Placental epithelial cell (primary cell): ENCODE measurements at places on chromosomes 6 and 20. TPM values are rescaled to one million over a fixed set of nuclear protein-coding genes. Genes with fewer than 3 reads are reported as not detected.

GTF3C6 gene
- 22.0 and 23.4 TPM in 2 replicates for total RNA-seq

MYCT1 gene
- not detected in 2 replicates for total RNA-seq

GSTA2 gene
- not detected in 2 replicates for total RNA-seq

FKBP1C gene
- total RNA-seq, result 1.2 and 2.0 TPM in 2 replicates

HTR1E gene
- under 0.01 TPM in 1 of 2 replicates, not detected in the other for total RNA-seq

FILIP1 gene
- total RNA-seq, result under 0.01 TPM in 2 replicates

SMIM26 gene
- 57.6 and 66.7 TPM in 2 replicates for total RNA-seq

MAS1 gene
- total RNA-seq, result not detected in 2 replicates

TDRD6 gene
- under 0.01 TPM in 2 replicates for total RNA-seq

EYS gene
- not detected in 2 replicates for total RNA-seq

PROKR2 gene
- not detected in 2 replicates for total RNA-seq

PRRC2A gene
- 56.5 and 78.9 TPM in 2 replicates for total RNA-seq

MOG gene
- not detected in 2 replicates for total RNA-seq

MICA gene
- 28.3 and 31.0 TPM in 2 replicates for total RNA-seq

FOXA2 gene
- total RNA-seq, result not detected in 2 replicates

ADGRF5 gene
- 6.7 and 13.7 TPM in 2 replicates for total RNA-seq

BMP6 gene
- 0.39 and 2.1 TPM in 2 replicates for total RNA-seq

ALDH8A1 gene
- 0.11 and 1.6 TPM in 2 replicates for total RNA-seq

DDX43 gene
- 1.6 and 2.7 TPM in 2 replicates for total RNA-seq

OR12D3 gene
- total RNA-seq, result not detected in 2 replicates

IRF4 gene
- total RNA-seq, result 0.11 and 1.2 TPM in 2 replicates

DEF6 gene
- 10.1 and 15.3 TPM in 2 replicates for total RNA-seq

EEF1A2 gene
- 1.8 and 11.0 TPM in 2 replicates for total RNA-seq

COX7A2 gene
- 75.0 and 228 TPM in 2 replicates for total RNA-seq

PRL gene
- total RNA-seq, result not detected in 2 replicates

EGFL8 gene
- 4.3 and 5.1 TPM in 2 replicates for total RNA-seq

HDGFL1 gene
- not detected in 2 replicates for total RNA-seq

SLC44A4 gene
- 0.11 TPM in 1 of 2 replicates, not detected in the other for total RNA-seq

PRRT1 gene
- total RNA-seq, result 0.11 and 0.79 TPM in 2 replicates

CALHM6 gene
- total RNA-seq, result 0.79 and 0.98 TPM in 2 replicates

UST gene
- 0.87 and 2.4 TPM in 2 replicates for total RNA-seq

FAM184A gene
- total RNA-seq, result under 0.01 and 0.11 TPM in 2 replicates

SLC22A3 gene
- 2.7 and 15.7 TPM in 2 replicates for total RNA-seq

TRMT11 gene
- total RNA-seq, result 11.8 and 16.9 TPM in 2 replicates

PRR18 gene
- total RNA-seq, result not detected in 2 replicates

OR12D2 gene
- total RNA-seq, result not detected in 2 replicates

GTSF1L gene
- not detected in 2 replicates for total RNA-seq

GABRR2 gene
- total RNA-seq, result 0.54 and 1.2 TPM in 2 replicates

EXOC2 gene
- total RNA-seq, result 17.3 and 23.7 TPM in 2 replicates

DNPH1 gene
- total RNA-seq, result 42.8 and 62.0 TPM in 2 replicates
